ENCODE measurements at places on chromosomes 5 and 9.

DNA sequence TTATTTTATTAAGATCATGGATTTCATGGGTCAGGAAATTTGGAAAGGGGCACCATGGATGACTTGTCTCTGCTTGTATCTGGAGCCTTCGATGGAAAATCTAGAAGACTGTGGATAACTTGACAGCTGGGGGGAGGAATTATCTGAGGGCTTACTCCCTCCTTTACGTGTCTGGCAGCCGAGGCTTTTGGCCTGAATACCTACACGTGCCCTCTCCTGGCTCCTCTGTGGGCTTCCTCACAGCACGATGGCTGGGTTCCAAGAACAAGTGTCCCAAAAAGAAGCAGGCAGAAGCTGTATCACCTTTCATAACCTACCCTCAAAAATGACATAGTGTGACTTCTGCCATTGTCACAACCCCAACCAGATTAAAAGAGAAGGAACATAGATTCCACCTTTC is 228.9 kb downstream of the GRIA1 start:
- DNase-seq, result no peak

GRCh38 chr5:170169996-170170395 is 62.8 kb upstream of the C5orf58 start:
- DNase-seq, result no peak

DNA sequence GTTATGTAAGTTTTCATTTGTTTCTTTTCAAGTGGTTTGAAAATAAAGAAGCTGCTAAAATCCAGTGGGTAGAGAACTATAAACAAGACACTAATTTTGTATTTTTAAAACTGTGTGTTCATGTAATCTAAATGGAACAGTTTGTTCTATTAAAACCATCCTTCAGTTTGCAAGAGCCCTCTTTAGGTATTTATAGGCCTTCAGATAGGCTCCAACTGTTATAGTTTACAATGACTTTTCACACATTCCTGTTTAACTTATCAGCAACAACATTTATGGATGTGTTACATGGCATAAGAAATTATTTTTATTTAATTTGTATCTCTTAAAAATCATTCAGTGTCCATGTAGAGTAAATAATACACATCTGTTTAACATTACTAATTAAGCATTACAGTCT is 126.7 kb upstream of the SLCO6A1 start:
- no peak for DNase-seq

GRCh38 chr5:165135565-165135964 is 1630.1 kb downstream of the MAT2B start:
- no peak for DNase-seq

Data from Kasumi-1 (cell line).